ENCODE measurements at places on chromosomes 7 and 10.

DNA sequence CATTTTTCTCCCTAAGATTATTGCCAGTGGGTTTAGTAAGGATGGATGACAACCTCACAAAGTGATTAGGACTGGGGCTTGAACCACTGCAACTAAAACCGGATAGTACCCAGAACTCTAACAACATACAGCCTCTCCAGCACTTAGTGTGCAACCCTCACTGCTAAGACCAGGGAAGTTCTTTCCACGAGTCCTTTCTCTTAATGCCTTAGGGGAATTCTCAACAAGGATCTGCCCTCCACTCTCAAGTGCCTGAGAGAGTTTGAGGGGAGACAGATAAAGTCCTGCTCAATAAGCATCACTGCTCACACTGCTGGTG lies 104.6 kb downstream of the NRP1 start:
- DNase-seq = no peak

- DNase-seq = no peak
These were observed 34.6 kb downstream of the LRMDA start for GRCh38 chr10:75466001-75466400.

- no peak for DNase-seq
These were observed 821.7 kb downstream of the GATA3 start for GRCh38 chr10:8876171-8876570.

GRCh38 chr10:53690524-53691240 lies 918.1 kb upstream of the MBL2 start:
- no peak for DNase-seq

Data from eye (tissue), 1 donor.